HepG2 (cell line): ENCODE measurements at places on chromosomes 1 and 21. TPM values are rescaled to one million over a fixed set of nuclear protein-coding genes. Genes with fewer than 3 reads are reported as not detected.

GRCh38 chr1:228860911-228861831, 125.9 kb downstream of the RHOU start:
- peak; percentile 97 for DNase-seq

DNA sequence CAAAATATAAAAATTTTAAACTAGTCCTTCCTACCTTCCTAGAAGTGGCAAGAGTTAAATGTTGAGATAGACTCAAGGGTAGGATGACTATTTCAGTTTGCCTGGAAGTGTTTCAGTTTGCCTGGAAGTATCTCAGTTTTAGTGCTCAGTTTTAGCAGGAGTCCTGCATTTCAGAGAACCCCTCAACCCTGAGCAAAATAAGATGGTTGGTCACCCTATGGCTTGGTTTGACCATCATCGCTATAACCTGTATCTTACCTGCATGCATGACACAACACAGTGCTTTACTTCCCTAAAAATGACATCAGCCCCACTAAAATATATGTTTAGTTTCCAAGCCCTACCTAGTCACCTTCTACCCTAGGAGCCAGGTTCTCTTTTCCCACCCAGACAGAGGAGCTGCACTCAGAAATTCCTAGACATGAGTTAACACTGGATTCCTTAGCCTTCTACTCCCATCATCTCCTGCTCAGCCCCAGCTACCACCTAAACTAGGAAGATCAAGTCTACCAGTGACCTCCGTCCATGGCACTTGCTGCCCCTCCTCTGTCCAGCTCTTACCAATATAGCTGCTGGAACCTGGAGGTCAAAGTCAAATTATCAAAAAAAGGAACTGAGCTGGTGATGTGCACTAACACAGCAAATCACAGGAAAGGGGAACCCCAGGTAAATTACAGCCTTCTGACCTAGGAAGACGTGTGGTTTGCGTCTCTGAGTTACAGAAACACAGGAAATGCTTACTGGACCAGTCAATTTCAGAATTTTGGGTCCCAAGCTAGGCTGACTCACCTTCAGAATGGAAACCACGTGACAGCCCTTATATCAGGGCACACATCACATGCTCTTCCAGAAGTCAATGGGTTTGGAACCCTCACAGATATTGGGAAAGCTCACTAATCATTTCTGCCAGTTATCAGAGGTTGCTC, 2.2 kb upstream of the G0S2 start:
- no peak for DNase-seq

DNA sequence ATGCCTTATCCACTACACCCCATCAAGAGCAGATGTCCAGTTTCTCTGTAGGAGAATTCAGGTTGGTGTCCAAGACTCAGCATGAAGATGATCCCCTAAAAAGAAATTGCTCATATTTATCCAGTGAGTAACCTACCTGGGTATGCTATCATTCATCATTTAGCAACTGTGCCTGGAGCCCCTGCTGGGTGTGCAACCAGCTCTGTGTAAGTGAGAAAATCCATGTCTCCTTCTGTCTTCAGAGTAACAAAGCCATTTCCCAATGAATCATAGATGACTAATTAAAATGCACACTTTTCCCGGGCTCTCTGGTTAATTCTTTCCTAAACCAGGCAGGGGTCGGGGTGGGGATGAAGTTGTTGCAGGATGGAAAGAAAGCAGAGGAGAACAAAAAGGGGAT, 35.8 kb downstream of the OLFML3 start:
- no peak for DNase-seq

- no peak for DNase-seq
Observed at GRCh38 chr1:40382108-40382460, 8.6 kb downstream of the SMAP2 start.

DNA sequence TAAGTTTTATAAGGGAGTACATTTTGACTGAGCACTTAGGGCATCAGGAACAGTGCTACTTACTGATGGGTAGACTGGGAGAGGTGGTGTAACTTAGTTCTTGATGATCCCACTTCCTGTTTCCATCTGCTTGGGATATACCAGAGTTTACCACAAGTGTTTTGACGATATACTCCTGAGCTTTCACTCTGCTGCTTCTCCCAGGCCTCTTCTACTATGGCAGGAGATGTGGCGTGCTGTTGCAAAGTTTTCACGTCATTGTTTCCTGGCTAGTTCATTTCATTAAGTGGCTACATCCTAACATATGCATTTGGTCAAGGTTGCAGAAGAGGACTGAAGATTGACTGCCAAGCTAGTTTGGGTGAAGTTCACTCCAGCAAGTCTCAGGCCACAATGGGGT, 41.3 kb upstream of the LAMC2 start:
- no peak for DNase-seq

DNA sequence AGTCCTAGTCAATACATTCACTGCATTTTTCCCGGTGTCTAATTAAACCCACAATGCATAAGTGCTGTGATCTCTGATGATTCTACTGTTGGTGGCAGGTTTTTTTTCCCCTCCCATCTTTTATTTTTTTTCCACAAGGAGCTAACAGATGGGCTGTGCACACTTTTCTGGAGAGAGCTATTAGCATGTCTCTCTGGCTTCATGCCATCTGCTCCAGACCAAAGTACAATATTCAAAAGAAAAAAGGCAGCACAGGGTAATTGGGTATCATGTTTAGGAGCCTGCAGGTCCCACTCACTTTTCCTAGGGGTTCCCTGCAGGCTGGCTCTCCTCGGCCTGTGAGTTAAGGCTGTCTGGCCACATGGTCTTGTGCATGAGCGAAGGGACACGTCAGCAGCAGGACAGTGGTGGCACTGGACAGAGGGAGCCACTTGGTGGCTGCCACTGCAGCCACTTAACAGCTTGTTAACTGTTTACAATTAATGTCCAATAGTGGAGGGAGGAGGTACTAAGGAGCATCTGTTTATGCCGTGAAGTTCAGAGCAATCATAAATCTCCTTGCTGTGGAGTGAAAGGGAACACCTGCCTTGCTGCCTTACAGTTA, 53.5 kb upstream of the C8B start:
- DNase-seq: no peak

- no peak for DNase-seq
Observed at GRCh38 chr1:91020486-91020885, 1.3 kb downstream of the ZNF644 start.

DNA sequence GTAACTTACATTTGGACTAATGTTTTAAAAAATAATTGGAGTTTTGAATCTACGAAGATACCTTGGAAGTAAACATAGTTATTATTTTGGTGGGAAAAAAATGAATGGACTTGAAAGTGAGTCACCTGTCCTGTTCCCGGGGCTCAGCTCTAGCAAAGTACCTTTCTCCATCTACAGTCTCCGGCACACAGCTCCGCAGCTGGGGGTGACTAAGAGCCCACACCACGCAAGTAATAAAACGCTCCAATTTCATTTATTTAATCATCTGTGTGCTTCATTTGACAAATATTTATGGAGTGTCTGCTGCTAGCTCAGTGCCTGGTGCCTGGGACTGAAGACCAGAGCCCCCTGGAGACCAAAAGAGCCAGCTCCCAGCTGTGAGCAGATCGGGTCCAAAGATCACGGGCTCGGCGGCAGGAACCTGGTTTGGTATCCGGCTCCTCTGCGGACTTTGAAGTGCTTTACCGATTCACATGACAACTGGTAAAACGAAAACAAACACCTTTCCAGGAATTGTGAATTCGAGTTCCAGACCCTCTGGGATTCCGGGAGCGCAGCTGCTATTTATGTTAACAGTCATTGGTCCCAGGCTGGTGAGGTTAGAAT, 1.7 kb upstream of the RIPK4 start:
- DNase-seq: peak; percentile 95

GRCh38 chr1:109475261-109475660, 8.4 kb upstream of the ATXN7L2 start:
- DNase-seq: no peak

- DNase-seq: no peak
Observed at GRCh38 chr1:22412932-22413727, 38.5 kb upstream of the ZBTB40 start.

DNA sequence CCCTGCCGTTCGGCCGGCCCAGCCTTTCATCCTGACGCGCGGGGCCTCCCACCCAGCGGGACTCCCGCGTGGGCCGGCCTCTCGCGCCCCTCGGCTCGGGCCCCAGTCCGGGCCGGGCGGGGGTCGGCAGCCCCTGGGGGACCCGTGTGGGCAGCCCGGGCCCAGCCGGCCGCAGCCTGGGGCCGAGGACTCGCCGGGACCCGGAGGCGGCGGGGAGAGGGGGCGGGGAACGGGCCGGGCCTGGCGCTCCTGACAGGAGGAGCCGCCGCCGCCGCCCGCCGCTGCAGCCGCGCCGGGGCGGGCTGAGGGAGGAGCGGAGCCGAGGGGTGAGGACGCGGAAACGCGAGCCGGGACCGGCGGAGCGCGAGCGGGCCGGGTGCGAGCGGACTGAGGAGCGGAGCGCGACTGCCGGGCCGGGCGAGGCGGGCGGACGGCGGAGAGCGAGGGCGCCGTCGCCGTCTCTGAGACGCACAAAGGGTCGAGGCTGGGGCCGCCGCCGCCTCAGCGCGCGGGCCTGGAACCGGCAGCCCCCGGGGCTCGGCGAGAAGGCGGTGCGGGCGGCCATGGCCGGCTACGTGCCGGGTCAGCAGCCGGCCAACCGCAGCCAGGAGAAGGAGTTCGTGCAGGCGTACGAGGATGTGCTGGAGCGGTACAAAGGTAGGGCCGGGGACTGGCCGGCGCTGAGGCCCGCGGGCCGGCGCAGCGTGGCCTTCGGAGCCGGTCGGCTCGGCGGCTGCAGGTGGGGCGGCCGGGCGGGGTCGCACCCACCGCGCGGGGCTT, 79.1 kb downstream of the NDUFS5 start:
- DNase-seq: no peak

DNA sequence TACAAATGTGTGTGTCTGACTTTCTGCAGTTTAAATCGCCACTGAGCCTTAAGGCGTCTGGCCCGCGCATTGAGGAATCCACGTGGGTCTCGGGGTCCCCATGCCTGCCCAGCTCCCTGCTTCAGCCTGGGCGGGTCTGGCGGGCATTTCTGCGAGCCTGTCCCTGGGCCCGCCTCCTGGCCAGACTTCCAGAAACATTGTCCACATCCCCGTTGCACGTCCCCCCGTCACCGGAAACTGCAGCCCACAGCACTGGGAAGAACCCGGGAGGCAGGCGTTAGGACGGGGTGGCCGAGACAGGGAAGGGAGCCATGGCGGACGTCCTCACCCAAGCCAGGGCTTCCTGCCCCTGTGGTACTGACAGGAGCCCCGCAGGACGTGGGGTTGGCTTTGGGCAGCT, 113.1 kb upstream of the COL6A1 start:
- DNase-seq: no peak

GRCh38 chr1:242055749-242056320, 56.9 kb upstream of the MAP1LC3C start:
- no peak for DNase-seq

RHOU gene
- 18.5 and 23.6 TPM in 2 replicates for total RNA-seq

MIB2 gene
- total RNA-seq: 10.3 and 30.4 TPM in 2 replicates

LCE1E gene
- not detected in 2 replicates for total RNA-seq

HRNR gene
- total RNA-seq: not detected in 2 replicates
